NCI-H460 (cell line): ENCODE measurements at places on chromosomes 6 and 20.

- DNase-seq = no peak
Measured at GRCh38 chr6:41644297-41644879, 6.1 kb downstream of the MDFI start.

DNA sequence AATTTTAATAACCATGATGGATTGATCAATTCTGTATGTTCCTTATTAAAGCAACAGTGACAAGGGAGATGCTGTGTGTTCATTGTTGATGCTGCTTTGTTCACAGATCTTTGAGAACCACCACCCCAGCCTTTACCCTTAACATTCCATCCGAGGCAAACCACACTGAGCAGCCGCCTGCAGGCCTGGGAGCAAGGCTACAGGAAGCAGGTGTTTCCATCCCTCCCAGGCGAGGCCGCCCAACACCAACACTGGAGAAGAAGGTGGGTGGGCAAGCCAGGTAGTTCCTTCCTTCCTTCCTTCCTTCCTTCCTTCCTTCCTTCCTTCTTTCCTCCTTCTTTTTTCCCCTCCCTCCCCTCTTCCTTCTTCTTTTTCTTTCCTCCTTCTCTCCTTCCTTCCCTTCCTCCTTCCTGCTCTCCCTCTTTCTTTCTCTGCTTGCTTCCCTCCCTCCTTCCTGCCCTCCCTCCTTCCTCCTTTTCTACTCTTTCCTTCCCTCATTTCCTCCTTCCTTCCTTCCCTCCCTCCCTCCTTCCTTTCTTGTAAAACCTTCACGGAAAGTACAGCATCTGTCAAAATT lies 13.7 kb downstream of the TTLL2 start:
- DNase-seq = no peak

- DNase-seq = no peak
Measured at GRCh38 chr6:22883061-22883717, 313.8 kb downstream of the HDGFL1 start.

GRCh38 chr20:63856098-63856511 lies 5.2 kb upstream of the ABHD16B start:
- DNase-seq = no peak

DNA sequence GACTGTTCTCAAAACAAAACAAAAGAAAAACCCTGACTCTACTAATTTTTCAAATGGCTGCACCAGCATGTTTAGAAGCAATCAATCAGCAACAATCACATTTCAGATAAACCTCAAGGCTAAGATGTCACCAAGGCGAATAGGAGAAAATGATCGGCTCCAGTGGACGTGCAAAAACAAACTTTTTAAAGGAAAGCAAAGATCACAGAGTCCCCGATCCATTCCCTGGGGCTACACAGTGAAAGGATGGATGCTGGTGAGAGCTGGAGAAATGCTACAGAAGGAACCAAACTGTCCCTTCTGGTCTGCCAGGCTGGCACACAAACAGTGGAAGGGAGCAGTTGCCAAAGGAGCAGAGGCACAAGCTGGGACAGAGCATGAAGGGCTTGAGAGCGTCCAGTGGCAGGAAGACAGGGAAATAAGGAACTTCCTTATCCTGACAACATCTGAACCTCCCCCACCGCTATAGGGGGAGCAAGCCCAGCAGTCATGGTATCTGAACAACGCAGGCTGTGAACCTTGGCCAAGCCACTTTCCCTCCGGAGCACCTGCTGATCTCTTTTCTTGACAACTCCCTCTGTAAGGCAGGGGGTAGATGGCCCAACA lies 73.7 kb upstream of the HIVEP1 start:
- no peak for DNase-seq

- DNase-seq = no peak
Measured at GRCh38 chr6:12827921-12828320, 111.4 kb downstream of the PHACTR1 start.

- no peak for DNase-seq
Measured at GRCh38 chr6:34358389-34358905, 34.0 kb downstream of the NUDT3 start.

DNA sequence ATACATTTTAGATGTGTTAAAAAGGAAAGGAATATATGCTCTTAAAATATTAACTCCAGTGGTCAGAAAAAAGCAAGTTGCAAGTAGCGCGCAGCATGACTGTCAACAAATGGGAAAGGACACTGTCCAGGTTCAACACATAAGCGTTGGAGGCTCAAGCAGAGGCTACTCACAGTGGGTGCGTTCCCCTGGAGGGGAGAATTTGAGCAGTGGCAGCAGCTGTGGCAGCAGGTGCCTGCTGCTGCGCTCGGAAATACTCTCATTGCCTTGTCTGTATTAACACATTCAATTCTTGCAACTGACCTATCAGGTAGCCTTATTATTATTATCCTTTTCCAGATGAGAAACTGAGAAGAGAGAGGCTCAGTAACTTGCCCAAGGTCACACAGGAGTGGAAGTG lies 21.9 kb upstream of the CCN6 start:
- no peak for DNase-seq

DNA sequence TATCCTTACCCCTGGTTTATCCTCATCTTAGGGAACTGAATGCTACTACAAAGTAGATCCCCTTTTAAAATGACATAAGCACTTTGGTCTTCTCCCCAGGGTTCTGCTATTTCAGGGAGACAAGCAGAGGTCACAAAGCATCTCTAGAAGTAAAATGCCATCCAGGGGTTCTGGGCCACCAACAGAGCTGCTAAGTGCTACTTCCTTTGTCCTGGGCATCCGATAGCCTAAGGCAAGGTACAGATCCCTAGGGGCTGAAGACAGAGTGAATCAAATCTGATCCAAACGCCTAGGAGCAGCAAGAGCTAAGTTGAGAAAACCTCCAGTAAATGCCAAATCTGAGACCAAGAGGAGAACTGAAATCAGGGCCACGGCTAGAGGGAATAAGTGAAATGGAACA lies 161.2 kb downstream of the PTPRT start:
- DNase-seq = no peak

- no peak for DNase-seq
Measured at GRCh38 chr6:89828988-89829471, 650 bp upstream of the CASP8AP2 start.

DNA sequence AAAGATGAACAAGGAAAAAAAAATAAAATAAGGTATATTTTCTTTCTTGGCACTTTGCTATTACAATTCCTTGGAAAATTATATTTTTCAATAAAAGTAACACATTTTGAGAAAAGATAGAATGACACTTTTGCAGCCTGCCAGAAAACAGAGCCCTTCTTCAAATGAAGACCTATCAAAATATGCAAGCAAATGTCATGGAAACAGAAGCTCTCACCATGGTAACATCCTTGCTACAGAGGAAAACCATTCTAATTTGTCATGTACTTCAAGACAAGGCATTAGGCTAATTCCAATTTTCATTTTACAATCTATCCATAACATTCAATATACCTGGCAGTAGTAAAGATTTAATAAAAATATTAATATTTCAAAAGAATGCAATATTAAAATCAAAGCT lies 177.9 kb downstream of the RNGTT start:
- DNase-seq = no peak

DNA sequence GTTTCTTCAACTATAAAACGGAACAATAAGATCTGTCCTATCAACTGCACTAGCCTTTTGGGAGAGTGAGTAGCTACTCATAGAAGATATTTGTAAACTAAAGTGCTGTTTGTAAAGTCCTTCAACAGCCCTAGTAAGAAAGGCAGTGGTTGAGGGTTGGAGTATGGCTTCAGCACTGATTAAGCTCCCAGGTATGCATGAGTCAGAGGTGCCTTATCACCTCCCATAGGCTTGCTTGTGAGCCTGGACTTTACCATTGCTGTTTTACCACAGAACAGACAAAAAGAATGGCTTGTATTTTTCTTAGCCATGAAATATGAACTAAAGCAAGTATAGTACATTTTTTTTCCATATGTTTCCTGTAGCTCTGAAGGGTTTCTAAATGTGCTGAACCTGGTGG lies 44.1 kb downstream of the SAMD3 start:
- DNase-seq = no peak

DNA sequence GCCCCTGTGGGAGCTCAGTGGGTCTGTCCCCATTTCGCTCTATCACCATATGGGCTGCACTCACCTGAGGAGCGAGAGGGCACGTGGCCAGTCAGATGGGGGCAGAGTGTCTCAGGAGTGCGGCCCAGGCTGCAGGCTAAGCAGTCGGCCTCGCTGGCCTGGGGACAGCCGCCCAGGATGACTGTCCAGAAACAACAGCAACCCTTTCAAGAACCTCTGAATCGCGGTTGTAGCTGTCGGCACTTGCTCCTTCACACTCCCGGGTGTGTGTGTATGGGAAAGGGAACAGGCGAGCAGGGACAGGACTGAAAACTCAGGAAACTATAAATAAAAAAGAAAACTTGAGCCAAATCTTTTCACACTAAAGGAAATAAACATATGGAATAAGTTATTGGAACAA lies 63.1 kb downstream of the TFAP2A start:
- no peak for DNase-seq

DNA sequence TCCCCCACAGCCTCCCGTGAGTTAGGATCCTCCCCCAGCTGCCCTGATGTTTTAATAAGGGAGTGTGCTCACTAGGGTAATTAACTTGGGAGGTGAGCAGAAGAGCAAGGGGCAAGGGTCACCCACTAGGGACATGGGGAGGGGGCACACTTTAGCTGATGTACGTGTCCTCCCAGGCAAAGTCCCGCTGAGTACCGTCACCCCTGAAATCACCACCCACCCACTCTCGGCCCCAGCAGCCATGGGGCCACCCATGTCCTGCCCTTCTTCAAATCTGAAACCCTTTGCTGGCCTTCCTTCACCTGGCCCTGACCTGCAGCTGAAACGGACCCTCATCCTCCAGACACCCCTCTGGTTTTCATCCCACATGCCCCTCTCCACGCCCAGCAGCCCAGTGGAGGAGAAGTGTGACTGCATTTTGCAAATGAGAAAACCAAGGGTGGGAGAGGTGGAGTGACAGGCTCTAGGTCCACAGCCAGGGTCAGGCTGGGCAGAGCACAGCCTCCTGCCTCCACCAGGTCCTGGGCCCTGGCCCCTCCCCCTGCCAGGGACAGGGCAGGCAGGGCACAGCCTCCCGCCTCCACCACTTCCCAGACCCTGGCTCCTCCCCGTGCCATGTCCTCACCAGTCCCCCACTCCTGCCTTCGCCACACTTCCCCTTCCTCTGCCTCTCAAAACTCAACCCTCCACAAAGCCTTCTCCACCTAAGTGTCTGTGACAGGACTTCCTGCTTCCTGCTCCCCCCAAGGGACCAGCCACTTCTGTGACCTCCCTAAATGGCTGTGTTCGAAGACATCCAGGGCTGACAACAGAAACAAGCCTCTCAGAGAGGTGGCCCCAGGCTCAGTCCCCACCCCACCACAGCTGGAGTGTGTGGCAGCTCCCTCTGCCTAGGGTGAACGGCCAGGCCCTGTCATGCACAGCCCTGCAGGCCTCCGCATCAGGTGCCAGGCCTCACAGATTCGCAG lies 15.1 kb downstream of the ACSS1 start:
- no peak for DNase-seq

DNA sequence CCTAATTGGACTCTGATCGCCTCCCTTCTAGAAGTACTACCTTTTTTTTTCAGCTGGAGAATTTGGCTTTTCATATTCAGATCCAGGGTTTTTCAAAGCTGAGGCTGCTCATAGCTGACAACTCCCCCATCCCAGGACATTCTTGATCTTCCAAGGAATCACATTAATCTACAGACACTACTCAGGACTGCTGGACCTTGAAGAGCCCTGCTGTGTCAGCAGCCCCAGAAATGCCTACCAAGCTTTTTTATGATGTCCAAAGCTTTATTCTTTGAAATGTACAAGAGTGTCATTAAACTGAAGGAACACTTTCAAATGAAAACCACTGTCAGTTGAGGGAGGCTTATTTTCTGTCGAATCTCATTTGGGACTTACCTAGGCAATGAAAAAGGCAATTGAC lies 704.1 kb downstream of the PTPRT start:
- DNase-seq = no peak

- DNase-seq = no peak
Measured at GRCh38 chr6:21808045-21808470, 214.5 kb downstream of the SOX4 start.

GRCh38 chr6:135759831-135760230 lies 91.7 kb upstream of the PDE7B start:
- DNase-seq = no peak

GRCh38 chr6:154805288-154805911 lies 72.2 kb downstream of the SCAF8 start:
- DNase-seq = peak; percentile 5

DNA sequence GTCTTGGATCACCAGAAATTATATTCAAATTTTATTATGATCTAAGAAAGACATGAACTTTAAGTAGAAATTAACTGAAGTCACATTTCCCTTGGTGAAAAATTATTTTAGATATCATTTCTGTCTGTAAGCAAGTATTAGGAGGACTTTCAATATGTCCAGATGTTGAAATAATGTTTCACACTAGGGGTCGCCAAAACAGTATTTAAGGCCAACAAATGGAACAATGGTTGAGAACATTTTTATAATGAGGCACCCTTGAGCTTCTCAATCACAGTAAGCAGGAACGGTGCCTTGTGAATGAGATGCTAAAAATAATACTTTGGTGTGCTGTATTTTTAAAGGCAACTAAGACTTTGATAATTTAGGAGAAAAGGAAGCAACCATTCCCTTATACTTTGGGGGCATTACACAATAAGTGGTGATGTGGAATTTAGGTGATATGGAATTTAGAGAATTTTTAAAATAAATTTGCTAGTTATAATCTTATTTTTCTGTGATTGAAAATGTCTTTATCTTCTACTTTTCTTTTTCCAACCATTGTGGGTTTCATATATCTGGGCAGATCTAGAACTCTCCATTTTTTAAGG lies 9.6 kb upstream of the SF3B5 start:
- peak; percentile 66 for DNase-seq

DNA sequence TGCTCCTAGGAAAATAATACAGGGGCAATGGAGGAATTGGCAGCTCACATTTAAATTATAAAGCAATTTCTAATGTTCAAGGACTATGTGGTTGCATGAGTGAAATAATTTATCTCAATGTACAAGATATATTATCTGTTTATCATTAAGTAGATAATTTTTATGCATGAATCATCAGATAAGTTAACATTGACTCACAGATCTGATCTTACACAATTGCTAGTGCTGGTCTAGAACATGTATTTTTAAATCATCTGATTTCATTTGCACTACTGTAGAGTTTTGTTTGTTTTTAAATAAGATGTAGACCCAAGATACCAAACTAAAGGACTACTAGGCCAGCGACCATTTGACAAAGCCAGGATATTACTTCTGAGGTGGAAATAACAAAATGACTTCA lies 199.2 kb downstream of the BMP2 start:
- no peak for DNase-seq

DNA sequence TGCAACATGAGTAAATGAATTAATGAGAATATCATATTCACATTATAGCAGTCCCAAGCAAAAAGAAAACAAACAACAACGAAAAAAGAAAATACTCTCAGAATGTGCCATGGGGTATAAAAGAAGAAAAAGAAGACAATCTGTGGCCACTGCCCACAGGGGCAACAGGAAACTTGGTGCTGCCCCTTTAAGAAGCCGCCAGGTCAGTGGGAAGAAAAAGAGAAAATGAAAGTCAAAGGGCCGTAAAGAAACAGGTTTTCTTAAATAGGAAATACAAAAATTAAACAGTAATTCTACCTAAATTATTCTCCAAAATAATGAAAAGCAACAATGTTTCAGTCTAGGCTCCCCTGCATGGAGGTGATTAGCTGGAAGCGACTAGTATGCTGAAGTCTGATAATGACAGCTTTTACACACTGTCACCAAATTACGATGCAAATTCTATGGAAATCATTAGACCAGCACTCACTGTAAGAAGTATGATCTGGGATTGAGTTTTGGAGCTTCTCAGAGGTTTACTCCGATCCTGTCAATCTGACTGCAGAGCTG lies 23.6 kb downstream of the GMDS start:
- no peak for DNase-seq

GRCh38 chr6:583635-584034 lies 73.3 kb downstream of the HUS1B start:
- no peak for DNase-seq
